ENCODE measurements at places on chromosomes 1 and 21. TPM values are rescaled to one million over a fixed set of nuclear protein-coding genes. Genes with fewer than 3 reads are reported as not detected.
A peak's percentile ranks its signal among the peaks of the same experiment; 100 is the strongest.

GRCh38 chr1:152107984-152108881 is 7.0 kb downstream of the TCHH start:
- no peak for DNase-seq

GRCh38 chr1:247435030-247435758 is 19.2 kb downstream of the NLRP3 start:
- no peak for DNase-seq

DNA sequence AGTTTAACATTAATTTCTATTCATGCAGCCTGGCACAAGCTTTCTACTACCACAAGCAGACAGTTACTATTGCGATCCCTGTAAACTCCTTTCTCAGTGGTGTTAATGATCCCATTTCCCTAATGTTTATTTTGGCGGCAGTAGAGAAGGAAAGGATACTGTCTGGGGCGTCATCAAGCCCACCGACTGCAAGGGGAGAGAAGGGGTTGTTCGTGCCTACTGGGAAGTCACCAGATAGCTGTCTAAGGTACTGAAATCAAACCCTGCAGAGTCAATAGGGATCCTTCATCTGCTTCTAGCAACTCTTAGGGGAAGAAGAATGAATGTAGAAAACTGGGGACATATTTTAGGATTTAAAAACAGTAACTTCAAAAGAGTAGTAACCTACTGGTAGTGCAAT is 95.2 kb upstream of the ADAR start:
- no peak for DNase-seq

DNA sequence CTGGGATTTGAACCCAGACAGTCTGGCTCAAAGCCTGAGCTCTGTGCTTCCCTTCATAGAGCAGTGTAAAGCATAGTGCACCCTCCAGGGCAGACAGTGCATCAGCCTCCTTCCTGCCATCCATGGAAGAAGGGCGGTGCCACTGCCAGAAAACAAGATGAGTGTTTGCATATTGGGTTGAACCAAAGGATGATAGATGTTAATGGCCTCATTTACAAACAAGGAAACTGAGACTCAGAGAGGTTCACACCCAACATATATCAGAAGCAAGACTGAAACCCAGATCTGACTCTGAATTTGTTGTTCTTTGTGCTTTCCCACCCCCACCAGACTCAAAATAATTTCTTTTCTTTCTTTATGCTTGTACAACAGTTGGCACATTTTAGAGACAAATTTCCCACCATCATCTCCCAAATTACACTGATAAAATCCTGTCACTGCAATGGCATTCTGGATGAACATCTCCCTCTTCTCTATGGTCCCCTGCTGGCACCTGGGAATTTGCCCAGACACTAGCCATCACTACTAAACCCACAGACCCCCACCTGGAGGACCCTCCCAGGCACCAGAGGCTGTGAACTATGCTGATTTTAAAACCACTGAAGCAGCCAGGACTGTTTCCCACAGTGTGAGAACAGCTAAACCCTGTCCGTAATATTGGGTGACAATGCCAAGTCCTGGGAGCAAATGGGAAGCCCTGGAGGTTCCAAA is 45.4 kb upstream of the MPZL1 start:
- no peak for DNase-seq

GRCh38 chr21:17451364-17451891 is 61.4 kb upstream of the CXADR start:
- DNase-seq: no peak

DNA sequence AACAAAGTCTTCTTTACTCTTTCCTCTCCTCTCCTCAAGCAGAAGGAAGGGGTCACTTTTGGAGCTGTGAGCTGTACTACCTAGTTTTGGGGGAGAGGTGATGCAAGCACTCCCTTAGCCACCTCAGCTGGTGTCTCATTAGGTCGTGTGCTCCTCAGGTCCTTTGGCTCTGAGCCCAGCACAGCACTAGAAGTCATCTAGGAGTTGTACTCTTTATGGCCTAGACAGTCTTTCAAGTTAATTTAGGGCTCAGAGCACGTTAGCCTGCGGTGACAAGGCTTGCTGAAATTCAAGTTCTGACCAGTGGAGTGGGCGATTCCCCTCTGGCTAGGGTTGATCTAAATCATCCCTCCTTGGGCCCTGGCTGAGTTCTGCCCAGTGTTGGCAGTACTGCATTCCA is 48.0 kb upstream of the WDR26 start:
- DNase-seq: no peak

- peak; percentile 36 for DNase-seq
These were observed 111.9 kb upstream of the L1TD1 start for GRCh38 chr1:62082456-62083363.

- no peak for DNase-seq
These were observed 120.6 kb downstream of the SPSB1 start for GRCh38 chr1:9413071-9413876.

GRCh38 chr1:167500283-167500860 is 18.0 kb downstream of the CD247 start:
- no peak for DNase-seq

- no peak for DNase-seq
These were observed 160.6 kb upstream of the CD34 start for GRCh38 chr1:208071435-208072031.

Gene HES2
- total RNA-seq: not detected

Gene C1orf94
- not detected for total RNA-seq

Gene OR6N1
- total RNA-seq: not detected

Gene UBE2U
- total RNA-seq: not detected
